ENCODE measurements at places on chromosomes 5 and 9.

DNA sequence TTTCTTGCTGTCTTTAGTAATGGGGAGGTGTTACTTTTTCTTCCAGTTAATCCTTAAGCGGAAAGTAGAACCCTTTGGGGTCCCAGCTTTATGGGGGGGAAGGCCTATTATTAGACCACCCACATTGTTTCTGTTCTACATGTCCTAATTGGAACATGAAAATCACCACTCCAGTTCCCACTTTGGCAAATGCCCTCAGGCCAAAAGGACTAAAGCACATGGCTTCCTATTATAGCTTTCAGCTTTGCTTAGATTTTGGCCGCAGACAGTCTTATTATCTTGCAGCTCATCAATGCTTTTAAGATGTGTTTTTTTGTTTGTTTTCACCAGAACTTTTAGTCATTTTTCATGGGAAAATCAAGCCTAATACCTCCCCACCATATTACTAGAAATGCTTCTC lies 296.8 kb upstream of the ANKH start:
- no peak for DNase-seq

DNA sequence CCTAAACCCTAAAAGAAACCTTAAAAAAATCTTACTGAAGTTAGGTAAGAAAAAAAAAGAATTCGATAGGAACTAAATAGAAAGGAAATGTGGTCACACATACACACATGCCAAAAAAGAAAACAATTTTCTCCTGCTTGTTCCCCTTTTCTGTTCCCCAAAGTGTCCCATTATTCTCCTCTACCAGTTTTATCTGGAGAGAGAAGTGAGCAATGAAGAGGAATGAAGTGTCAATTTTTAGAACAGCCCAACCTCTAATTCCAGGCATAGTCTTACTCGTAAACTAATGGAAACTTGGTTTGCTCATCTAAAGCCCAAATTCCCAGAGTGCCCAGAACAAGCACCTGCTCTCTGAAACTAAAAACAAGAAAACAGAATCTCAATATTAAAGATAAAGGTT lies 26.1 kb downstream of the AP3B1 start:
- DNase-seq: no peak

- no peak for DNase-seq
These were observed 6.4 kb downstream of the PHF24 start for GRCh38 chr9:34964458-34964857.

GRCh38 chr5:65663804-65664521 lies 39.1 kb downstream of the SHLD3 start:
- DNase-seq: no peak

- no peak for DNase-seq
These were observed 24.4 kb downstream of the NPR3 start for GRCh38 chr5:32735512-32735911.

- DNase-seq: no peak
These were observed 150.5 kb downstream of the ARL15 start for GRCh38 chr5:54159893-54160195.

- no peak for DNase-seq
These were observed 96.0 kb upstream of the SLC12A2 start for GRCh38 chr5:127987354-127988145.

GRCh38 chr5:169997798-169998197 lies 17.5 kb upstream of the INSYN2B start:
- DNase-seq: no peak

GRCh38 chr5:56985936-56986625 lies 34.2 kb upstream of the MIER3 start:
- DNase-seq: no peak

DNA sequence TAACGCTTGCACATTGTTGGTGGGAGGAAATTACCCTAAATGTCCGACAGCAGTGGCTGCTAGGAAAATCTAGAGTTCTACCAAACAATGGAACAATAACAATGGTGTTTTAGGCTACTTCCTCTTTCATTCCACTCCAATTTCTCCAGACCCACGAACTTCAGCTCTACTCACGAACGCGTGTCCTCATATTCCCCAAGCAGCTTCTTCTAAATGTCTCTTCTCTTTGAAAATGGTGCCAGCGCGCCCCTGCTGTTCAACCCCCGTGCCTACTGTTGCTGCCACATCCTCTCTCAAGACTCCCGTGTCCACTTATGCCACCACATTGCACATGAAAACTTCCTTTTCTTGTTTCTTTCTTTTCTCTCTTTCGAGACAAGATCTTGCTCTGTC lies 25.6 kb downstream of the OR2V2 start:
- no peak for DNase-seq

- DNase-seq: no peak
These were observed 20.5 kb upstream of the CSF1R start for GRCh38 chr5:150106674-150107426.

GRCh38 chr9:32706004-32706724 lies 70.7 kb upstream of the TAF1L start:
- no peak for DNase-seq

DNA sequence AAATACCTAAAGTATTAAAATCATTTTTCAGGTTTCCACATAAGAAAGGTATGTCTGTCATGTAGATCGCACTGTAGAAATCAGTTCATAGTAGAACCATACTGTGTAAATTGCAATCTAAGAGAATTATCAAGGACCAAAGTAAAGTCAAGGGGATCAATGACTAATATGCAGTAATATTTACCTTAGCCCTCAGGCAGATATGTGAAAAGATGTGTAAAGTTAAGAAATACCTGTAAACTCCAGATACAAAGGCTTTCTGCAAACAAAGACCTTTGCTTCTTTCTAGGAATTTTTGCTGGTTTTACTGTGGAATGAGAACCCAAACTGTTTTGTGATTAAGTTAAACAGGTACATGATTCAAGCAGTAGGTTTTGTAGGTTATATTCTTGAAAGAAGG lies 11.6 kb downstream of the POLK start:
- no peak for DNase-seq

GRCh38 chr9:95463148-95464060 lies 53.4 kb downstream of the PTCH1 start:
- no peak for DNase-seq

- DNase-seq: no peak
These were observed 27.7 kb downstream of the PIK3R1 start for GRCh38 chr5:68243251-68243650.

GRCh38 chr9:126665644-126666035 lies 51.9 kb downstream of the LMX1B start:
- DNase-seq: no peak

- DNase-seq: no peak
These were observed 112.3 kb downstream of the VCAN start for GRCh38 chr5:83583859-83584258.

GRCh38 chr5:102483736-102484135 lies 15.1 kb downstream of the SLCO6A1 start:
- no peak for DNase-seq

DNA sequence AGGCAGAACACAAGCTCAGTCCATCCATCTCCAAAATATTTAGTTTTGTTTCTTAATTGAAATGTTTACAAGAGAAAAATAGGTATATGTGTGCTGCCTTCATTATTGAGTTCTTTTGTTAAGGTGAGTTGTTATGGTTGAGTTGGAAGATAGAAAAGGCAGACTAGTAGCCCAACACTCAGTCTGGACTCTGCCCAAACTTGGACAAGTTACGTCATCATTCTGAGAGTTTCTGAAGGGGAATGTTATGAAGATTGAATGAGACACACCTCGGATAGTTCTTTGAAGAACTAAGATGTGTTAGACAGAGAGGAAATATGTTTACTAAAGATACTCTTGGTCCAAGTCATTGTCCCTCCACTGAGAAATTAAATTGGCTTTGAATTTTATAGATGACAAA lies 245.5 kb downstream of the KCTD16 start:
- DNase-seq: no peak

GRCh38 chr5:176371621-176372539 lies 6.6 kb downstream of the ARL10 start:
- no peak for DNase-seq

- DNase-seq: peak; percentile 3
These were observed 44.0 kb upstream of the XPA start for GRCh38 chr9:97740848-97741821.

DNA sequence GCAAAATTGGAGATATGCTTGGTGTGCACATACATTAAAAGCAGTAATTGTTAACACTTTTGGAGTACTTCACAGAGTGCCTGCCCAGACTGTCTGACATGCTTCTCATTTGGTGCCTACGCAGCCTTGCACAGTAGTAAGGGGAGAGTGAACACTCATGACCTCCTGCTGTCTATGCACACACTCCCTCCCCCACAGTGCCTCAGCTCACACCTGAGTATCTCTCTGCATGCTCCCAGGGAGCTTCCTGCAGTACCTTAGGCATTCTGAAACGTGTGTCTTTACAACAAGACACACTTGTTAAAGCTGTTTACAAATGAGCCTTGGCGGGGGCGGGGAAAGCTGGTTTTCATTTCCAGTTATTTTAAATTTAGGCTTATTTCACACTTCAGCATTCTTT lies 18.0 kb downstream of the MAP3K1 start:
- DNase-seq: no peak

DNA sequence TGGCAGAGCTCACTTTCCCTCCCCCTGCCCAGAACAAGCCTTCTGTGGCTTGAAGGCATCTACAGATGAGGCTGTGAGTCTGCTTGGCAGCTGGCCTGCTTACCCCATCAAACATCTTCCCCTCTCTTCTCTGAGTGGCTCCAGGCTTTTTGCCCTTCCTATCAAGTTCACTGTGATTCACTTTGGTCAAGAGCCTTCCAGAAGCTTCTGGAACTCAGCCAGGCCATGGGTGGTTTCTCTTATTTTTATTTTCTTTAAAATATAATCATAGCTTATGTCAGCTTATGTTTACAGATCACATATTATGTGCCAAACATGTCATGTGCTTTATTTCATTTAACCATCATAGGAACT lies 267.0 kb downstream of the SEC61B start:
- no peak for DNase-seq

DNA sequence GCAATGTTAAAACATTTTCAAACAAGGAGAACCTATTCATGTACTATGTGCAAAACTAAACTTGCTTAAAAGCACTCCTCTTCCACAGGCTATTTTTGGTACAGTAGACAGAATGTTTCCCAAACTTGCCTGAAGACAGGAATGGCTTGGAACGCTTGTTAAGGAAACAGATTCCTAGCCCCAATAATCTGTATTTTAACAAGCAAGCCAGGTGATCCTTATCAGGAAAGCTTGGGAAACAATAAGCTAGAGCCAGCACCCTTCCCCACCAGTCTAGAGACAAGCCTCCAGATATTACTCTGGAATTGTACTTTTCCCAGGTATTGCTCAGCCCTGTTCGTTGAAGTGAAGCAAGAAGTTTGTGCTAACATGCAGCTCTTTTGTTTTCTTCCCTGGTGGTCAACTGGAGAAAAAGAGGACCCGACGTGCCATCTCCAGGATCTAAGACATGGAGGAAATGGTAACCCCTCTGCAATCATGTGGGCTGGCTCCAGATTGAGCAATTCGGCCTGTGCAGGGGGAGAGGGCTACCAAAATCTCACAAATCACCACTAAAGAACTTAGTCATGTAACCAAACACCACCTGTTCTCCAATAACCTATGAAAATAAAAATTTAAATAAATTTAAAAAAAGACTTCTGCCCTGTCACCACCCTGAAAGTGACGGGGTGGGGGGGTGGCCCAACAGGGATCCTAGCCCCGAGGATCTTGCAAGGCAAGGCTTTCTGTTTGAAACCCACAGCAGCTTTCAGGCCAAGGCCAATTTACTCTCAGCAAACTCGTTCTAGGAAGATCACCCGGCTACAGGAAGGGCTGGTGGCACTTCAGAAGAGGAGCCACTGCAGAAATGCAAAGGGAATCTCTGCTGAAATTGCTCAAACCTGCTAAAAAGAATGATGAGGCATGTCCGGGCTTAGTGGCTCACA lies 48.6 kb downstream of the SHB start:
- DNase-seq: no peak

GRCh38 chr5:156386976-156387375 lies 60.0 kb downstream of the SGCD start:
- no peak for DNase-seq

DNA sequence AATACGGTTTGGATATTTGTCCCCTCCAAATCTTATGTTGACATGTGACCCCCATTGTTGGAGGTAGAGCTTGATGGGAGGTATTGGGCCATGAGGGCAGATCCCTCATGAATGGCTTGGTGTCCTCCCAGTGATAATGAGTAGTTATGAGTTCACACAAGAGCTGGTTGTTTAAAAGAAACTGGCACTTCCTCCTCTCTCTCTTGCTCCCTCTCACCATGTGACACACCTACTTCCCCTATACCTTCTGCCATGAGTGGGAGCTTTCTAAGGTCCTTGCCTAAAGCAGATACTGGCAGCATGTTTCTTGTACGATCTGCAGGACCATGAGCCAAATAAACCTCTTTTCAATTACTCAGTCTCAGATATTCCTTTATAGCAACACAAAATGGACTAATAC lies 132.0 kb downstream of the PIK3R1 start:
- DNase-seq: no peak

- DNase-seq: no peak
These were observed 526.3 kb downstream of the GABRG2 start for GRCh38 chr5:162593881-162594280.

- no peak for DNase-seq
These were observed 65.6 kb upstream of the MAP1B start for GRCh38 chr5:72041654-72042053.

DNA sequence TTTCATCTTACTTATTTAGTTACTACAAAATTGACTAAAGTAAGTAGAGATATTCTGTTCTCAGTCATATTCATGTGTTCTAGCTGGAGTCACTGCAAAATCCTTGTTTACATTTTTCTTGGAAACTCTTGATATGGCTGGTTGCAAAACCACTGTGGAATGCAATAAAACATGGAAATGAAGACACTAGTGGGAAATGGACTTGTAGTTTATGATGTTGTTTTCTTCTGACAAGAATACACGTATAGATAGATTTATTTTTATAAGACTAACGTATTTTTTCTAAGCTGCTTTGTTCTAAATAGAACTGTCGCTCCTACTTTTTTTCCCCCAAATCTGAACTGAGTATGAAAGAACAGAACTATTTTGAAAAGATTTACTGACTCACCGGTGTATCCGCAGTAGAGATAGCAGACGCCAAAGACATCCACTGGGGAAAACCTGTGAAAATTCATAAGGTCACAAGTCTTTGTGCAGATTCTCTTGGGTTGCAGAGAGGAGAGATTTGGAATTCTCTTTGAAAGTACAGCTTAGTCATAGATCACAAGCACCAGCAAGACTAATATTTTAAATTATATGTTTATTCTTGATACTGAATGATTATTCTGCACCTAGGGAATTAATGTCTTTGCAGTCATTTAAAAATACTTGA lies 119.6 kb upstream of the TAF11L2 start:
- no peak for DNase-seq

- no peak for DNase-seq
These were observed 471.8 kb downstream of the KIF4B start for GRCh38 chr5:155485386-155485785.
